GM04503 (cell line): ENCODE measurements at places on chromosomes 1 and 21.

DNA sequence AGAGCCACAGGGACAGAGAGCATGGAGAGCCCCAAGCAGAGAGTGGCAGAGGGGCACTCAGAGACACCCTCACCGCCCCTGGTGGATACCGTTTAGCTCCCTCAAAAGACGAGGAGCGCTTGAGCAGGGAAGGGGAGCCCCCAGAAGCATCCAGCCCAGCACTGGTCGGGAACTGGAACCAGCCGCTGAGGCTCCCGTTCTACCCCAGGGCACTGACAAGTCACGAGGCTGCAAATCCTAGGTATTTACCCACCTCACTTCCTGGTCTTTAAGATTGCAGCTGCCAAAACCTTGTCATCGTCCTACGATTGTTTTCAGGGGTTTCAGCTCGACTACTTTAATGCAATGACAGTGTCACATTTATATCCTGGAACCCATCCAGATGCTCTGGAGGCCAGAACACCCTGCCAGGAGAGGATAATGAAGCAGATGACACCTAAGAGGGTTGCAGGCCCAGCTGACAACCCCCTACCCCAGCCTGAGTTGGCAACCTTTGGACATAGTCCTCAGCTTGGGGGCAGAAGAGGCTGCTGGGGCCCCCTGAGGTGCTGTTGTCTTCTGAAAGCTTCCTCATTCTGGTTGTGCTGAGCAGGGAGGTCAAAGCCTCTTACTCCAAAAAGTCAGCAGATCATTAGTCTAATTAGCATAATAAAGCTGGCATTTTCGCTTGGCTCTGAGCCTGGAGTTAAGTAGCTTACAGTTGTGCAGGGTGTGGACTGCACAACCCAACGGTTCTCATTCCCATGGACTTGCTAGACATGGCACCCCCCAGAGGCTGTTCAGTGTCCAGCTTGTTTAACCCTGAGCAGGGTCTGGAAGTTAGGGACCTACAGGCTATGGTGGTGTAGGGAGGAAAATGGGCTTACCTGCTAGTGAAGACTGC is 20.6 kb upstream of the BACE2 start:
- DNase-seq, result no peak

- DNase-seq, result no peak
These were observed 46.5 kb downstream of the SAMD13 start for GRCh38 chr1:84347932-84348555.

GRCh38 chr1:153857505-153857904 is 65.3 kb downstream of the GATAD2B start:
- no peak for DNase-seq

DNA sequence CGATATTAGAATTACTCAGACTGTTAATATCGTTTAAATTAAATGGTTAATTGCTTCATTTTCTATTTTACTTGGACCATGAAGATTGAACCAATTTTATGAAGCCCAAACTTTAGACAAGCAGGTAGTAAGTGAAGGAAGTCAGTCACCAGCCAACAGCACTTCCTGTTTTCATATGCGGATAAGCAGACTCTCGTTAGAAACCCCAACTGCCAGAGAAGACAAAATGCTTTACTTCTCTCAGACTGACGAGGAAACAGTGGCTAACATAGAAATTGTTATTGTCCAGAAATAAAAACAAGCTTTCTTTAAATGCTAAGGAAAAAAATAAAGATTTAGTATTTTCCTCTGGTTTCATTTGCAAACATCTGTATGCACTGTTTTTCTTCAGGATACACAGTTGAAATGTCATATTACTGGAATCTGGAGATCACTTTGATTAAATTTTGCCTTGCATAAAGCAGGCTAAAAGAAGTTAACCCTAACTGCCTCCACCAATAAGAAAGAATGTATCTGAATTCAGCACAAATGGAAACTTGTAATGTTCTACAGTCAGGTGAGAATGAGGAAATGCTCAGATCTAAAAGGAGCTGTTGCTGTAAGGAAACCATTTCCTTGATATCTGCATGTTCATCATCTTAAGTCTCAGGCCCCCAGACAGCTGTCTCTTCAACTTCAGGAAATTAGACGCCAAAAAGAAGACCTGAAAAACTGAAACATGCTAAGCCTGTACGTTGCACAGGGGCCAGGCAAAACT is 129.8 kb upstream of the SAMSN1 start:
- DNase-seq, result no peak

DNA sequence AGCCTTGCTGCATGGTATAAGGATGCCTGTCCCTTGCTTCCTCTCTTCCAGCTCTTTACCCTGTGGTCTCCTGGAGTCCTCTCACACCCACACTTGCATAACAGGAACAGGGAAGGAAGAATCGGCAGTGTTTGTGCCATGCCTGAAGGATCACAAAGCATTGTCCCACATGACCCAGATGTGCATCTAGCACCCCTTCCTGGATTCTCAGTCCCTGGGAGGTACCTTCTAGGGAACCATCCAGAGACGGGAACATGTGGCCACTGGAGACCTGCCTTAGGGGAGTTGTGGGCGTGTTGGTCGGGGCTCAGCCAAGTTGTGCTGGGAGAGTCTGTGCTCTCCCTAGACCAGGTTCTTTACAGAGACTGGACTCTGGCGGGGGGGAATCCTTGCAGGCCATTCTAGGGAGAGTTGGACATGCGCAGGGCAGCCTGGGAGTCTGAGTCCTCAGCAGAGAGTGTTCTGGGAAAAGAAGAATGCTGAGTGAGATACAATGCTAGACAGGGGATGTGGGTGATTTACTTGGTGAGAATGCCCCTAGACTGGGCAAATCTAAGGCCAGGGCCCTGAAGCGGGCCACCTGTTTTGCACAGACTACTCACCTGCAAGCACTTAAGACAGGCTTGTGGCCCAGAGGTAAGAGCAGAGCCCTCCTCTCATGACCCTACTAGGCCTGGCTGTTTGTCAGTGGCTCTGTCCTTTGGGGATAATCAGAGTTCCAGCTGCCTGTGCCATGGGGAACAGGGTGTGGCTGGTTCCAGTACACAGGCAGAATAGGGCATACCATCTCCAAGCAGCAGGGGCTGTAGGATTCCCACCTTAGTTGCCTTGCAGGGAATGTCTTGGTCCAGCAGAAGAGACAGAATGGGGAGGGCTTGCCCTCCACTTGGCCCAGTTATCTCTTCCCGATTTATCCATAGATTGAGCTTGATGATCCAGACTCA is 89.8 kb downstream of the MAN1C1 start:
- no peak for DNase-seq

GRCh38 chr1:205577874-205578658 is 53.7 kb downstream of the ELK4 start:
- no peak for DNase-seq

GRCh38 chr21:41369920-41370839 is 8.4 kb downstream of the MX2 start:
- DNase-seq, result no peak

DNA sequence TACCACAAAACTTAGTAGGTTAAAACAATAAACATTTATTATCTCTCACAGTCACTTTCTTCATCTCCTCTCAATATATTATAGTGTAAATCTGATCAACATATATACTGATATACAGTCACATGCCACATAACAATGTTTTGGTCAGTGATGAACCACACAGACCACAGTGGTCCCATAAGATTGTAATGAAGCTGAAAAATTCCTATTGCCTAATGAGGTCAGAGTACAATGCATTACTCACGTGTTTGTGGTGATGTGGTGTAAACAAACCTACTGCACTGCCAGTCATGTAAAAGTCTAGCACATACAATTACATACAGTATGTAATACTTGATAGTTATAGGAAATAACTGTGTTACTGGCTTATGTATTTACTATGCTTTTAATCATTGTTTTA is 30.1 kb downstream of the OLFML3 start:
- DNase-seq, result peak; percentile 32
